ENCODE measurements at places on chromosomes 12 and 14. TPM values are rescaled to one million over a fixed set of nuclear protein-coding genes. Genes with fewer than 3 reads are reported as not detected.

Gene GZMH
- total RNA-seq = 0.57 TPM

Gene PRH2
- total RNA-seq = 0.80 TPM

Gene NAV3
- 5.4 TPM for total RNA-seq

Gene RNASE2
- 49.1 TPM for total RNA-seq

Gene HOXC4
- total RNA-seq = 0.19 TPM

Gene RGS6
- total RNA-seq = 0.28 TPM

Gene RTN1
- total RNA-seq = 1.9 TPM

GRCh38 chr12:3364661-3365462 is 126.1 kb upstream of the PRMT8 start:
- no peak for DNase-seq

- no peak for DNase-seq
Measured at GRCh38 chr14:69699748-69700303, 67.1 kb upstream of the SRSF5 start.

GRCh38 chr12:45232756-45233372 is 17.0 kb downstream of the ANO6 start:
- no peak for DNase-seq

DNA sequence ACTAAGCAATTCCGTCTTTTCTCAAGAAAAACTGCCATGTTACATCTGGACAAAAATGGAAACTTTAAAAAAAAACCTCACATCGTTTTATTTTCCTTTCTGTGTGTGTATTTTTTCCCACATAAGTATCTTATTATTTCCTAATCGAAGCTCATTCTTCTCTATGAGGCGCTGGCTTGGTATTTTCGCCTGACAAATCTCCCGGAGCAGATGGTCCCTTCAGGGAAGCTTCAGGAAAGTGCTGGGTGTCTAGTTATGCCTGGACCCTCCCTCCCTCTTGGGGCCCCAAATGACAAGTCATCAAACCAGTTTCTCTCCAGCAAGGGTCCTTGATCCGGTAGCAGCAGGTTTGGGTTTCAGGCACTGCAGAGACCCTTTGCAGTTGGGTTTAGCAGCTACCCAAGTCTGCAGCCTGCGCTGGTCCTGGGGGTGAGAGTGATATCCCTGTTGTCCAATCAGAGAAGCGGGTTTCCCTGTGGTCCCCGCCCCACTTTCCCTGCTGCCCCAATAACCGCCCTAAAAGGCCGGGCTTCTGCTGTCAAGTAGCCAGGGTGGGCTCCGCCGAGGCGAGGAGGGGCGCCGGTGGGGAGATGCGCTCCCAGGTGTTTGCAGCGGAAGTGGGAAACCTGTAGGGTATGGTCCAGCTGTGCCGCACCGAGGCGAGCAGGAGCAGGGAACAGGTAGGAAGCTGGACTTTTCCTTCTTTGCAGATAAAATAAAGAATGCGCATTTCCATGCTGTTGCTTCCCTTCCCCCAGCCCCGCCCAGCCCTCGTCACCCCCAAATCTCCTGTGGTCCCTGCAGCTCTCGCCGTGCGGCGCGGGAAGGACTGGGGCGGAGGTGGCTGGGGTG is at the start of gene CNTN1:
Gene CNTN1 (plus strand): TSS at position 527 of the 852 bp plus-strand sequence.
- DNase-seq = no peak

DNA sequence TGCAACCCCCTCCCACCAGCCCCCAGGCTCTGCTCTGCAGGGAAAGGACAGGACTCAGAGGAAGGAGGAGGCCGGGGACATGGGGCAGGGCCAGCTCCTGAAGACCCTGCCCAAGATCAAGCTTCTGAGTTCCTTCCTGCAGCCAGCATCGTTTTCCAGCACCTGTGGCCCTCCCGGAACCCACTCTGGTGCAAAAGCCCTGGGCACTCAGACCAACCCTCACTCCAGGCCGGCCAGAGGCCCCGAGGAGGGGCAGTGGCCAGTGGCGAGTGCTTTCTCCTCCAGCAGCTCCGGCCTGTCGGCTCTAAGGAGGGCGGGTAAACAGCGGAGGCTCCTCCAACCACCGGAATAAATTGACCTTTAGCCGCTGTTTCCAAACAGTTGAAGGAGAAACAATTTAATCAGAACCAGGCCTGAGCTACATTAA is 10.8 kb downstream of the TMEM179 start:
- no peak for DNase-seq

- DNase-seq = no peak
Measured at GRCh38 chr14:49593016-49593415, 5.7 kb upstream of the LRR1 start.

- DNase-seq = no peak
Measured at GRCh38 chr12:27331927-27332324, 710 bp upstream of the BMAL2 start.

GRCh38 chr12:43571885-43572284 is 19.9 kb upstream of the ADAMTS20 start:
- no peak for DNase-seq

DNA sequence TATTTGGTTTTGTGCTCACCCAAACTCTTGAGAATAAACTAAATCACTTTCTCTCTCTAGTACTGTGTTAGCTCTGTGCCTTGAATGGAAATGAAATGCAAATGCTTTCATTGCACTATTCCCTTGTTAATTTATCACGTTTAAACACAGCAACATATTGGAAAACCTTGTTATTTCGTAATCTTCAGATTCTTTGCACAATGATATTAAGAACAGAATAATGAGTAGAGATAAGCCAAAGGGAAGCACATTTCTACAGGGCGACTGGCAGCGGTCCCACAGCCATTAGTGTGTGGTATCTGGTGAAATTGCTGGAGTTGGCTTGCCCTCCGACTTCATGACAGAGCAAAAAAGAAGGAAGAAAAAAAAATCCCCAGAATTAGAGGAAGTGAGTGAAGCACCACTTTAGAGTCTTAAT is 166.1 kb upstream of the E2F7 start:
- DNase-seq = no peak

GRCh38 chr14:21069388-21070082 is 569 bp upstream of the ARHGEF40 start:
- no peak for DNase-seq

- DNase-seq = no peak
Measured at GRCh38 chr12:22856178-22856577, 231.2 kb downstream of the ETNK1 start.

- DNase-seq = peak; percentile 42
Measured at GRCh38 chr14:71324767-71325272, 417.6 kb downstream of the PCNX1 start.

- no peak for DNase-seq
Measured at GRCh38 chr12:8156845-8157244, at the start of gene ZNF705A. ZNF705A (plus strand) TSS chr12:8157015; CDS start chr12:8172626, 15,611 bp downstream.

DNA sequence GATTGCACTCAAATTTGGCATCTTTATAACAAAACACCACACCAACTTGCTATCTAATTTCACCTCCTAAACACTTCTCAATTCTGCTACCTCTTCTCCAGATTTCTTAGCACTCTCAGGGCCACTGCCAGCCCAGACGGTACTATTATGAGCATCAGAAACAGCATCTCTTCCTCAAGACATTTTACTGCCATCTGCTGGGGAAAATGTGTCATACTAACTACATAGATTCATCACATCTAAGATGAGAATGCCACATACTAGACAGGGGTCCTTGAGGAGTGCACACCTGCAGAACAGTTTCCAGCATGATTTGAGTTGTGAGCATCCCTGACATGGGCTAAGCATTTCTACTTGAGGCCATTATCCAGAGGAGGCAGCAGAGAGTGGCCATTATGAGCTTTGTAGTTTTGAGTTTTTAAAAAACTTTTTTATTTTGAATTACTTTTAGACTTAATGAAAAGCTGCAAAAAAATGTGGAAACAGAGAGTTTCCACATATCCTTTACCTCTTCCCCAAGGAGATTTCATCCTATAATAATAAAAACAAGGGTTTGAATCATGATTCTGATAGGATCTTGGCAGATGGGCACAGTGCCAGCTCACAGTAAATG is 15.1 kb upstream of the GRIP1 start:
- DNase-seq = peak; percentile 51

DNA sequence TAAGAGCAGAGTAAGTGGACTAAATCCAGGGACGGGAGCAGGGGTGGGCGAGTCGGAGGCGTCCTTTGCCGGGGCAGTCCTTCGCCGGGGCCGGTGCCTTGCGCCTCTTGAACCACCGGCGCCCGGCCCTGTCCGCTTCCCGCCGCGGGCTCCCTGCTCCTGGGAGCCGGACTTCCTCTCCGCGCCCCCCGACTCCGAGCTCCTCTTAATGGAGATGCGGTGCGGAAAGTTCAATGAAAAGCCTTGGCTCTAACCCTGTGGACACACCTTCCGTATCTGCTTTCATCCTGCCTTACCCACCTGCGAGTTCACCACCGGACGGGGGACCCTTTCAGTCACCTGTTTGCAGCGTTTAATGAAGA is 412 bp downstream of the FGFR1OP2 start:
- no peak for DNase-seq

GRCh38 chr12:82650627-82651337 is 35.9 kb upstream of the TMTC2 start:
- no peak for DNase-seq

DNA sequence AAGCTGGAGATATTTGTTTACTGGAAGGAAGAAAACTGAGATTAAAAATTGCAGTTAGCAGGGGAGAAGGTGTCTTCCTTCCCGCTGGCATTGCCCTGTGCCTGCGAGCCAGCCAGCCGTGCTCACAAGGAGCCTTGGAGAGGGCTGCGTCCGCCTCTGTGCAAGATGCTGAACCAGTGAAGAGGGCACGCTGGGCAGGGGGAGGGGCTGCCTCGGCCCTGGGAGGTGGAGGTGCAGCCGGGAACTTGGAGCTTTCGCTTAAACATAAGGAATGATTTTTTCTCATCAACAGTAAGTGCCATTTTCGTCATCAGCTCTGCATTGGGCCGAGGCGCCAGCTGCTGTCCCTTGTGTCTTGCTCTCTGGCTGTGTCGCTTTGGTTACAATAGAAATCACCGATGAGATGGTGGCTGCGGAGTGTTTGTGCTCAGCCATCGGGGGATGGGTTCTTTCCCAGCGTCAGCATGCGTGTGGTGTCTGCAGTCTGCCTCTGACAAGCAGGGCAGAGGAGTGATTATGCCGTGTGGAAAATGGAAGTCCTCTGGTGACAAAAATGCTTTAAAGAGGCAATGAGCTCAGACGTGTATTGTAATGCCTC is 97.3 kb downstream of the ESR2 start:
- DNase-seq = no peak

GRCh38 chr12:52975820-52976573 is 27.1 kb downstream of the KRT18 start:
- DNase-seq = no peak

- no peak for DNase-seq
Measured at GRCh38 chr14:69643430-69644200, 32.2 kb downstream of the SUSD6 start.

GRCh38 chr14:30159374-30159773 is 231.7 kb upstream of the PRKD1 start:
- DNase-seq = no peak

DNA sequence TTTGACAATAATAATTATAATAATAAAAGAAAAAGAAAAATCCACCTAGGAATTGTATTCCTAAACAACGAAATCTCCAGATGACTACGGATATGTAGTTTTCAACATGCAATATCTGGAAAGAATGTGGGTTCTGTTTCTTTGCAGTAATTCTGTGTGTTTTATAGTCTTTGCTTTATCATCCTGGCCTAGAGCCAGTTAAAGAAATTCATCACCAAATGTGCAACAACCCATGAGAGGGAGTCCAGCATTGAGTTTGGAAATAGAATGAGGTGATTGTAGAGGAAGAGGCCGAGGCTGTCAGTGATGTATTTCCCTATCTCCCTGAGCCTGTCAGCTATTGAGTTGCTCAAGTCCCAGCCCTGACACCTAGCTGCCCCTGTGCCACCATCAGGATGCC is 200.5 kb upstream of the DCN start:
- no peak for DNase-seq

DNA sequence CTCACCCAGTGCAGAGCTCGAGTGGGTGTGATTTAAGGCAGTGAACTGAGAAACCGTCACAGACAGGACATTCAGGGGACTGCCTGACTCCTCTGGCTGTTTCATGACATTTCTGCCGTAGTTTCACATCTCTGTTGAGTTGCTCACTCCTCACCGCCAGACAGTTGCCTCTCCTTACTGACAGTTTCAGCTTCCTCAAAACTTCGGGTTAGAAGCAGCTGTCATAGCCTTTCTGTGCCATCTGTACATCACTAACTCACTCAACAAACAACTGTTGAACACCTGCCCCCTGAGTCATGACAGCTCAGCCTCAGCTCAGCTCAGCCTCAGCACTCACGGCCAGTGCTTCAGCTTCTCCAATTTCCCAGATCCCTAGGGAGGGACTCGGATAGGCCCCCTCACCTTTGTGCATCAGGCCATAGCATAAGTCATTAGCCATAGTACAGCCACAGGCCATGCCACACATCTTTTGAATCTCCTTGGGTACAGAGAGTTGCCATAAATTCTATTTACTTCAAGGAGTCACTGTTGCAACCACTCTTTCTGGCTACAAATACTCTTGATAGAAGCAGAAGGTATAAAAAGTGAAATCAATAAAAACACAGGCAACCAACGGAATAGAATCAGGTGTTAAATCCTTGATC is 6.2 kb upstream of the SLC15A4 start:
- no peak for DNase-seq

DNA sequence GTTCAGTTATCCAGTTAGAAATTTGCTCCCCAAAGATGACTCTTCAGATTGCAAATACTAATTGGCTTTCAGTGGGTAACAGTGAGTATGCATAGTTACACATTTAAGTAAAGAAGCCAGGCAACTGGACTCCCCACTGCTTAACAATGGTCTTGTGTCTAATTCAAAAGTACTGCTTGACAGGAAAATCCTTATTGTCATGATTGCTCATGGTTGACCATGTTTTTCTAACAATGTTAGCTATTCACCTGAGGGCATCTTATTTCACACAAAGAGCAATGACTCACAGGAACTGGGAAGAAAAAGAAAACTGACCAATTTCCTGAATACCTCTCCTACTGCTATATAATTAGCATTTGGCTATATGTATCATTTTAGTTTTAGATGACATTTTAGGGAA is 33.7 kb upstream of the ALG10B start:
- no peak for DNase-seq

DNA sequence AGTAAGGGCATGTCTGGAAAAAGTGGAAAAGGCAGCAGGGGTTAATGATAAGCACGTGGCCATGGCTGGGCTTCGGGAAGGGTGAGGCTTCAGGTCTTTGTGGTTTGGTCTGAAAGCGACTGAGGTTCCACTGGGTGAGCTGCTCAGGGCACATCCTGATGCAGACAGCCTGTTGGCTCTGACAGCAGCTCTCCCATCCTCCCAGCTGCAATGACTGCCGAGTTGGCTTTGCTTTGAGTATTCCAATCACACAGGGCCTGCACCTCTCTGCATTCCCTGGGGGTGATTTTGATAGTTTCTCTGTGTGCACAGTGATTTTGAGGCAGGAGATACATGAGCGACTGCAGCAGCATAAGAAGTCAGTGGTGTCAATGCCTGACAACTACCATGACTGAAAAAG is 390.7 kb downstream of the APAF1 start:
- DNase-seq = no peak

All from thymus (tissue), 14 donors.